ENCODE measurements at places on chromosomes 1 and 21.

GRCh38 chr1:203631946-203632345 is 5.3 kb downstream of the ATP2B4 start:
- no peak for DNase-seq

DNA sequence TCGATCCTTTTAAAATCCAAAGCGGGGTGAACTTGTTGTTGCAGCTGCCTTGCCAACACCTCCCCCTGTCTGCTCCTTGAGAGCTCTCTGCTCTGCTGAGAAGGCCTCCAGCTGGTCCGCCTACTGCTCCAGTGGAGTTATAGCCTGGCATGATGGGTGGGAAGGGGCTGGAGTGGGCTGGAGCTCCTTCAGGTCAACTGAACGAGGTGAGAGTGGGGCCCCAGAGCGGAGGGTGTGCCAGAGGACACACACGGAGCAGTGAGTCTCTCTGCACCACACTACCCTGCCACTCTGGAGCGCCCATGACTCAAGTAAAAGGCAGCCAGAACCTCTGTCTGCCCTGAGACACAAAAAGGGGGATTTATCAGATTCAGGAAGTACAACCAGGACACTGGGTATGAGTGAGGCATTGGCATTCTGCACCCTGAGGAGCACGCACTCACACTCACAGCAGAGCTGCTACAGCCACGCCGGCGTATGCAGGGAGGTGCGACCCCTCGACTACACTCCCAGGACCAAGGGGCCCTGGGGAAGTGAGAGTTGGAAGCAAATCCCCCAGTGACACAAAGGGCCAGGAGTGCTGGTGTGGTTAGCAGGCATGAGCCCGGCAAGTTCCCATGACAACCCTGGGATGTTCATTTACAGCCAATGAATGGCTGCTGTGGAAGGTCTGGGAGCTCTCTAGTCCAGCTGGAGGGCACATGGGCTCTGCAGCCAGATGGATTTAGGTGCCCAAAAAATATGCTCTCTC is 28.0 kb upstream of the EVA1B start:
- DNase-seq: peak; percentile 85

- no peak for DNase-seq
Measured at GRCh38 chr1:114595602-114596001, 14.2 kb upstream of the BCAS2 start.

GRCh38 chr21:38729754-38730379 is 75.9 kb upstream of the ETS2 start:
- DNase-seq: no peak
